ENCODE measurements at places on chromosomes 16 and 17. TPM values are rescaled to one million over a fixed set of nuclear protein-coding genes. Genes with fewer than 3 reads are reported as not detected.

Gene SLFN11
- 53.5 TPM for total RNA-seq

Gene PDF
- total RNA-seq, result 25.6 TPM

GRCh38 chr17:2500446-2500845, 11.2 kb downstream of the METTL16 start:
- no peak for DNase-seq

GRCh38 chr16:28846933-28847273, 755 bp upstream of the TUFM start:
- DNase-seq, result no peak

DNA sequence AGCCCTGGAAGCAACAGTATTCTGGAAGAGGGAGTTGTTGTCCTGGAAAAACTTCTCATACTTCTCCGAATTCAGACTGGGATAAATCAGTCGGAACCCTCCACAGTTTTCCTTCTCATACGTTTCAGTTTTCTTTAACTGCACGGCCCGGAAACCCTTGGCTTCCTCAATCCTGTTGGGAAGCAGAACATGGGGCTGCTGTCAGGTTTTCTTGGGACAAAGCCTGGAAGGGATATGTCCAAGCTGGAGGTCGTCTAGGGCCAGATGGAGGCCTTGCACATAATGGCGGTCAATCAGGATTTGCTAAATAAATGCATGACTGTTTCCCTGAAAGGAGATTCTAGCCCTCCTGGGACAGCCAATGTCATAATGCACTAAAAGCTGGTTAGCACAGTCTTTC, 29.2 kb downstream of the TTLL6 start:
- DNase-seq, result no peak

DNA sequence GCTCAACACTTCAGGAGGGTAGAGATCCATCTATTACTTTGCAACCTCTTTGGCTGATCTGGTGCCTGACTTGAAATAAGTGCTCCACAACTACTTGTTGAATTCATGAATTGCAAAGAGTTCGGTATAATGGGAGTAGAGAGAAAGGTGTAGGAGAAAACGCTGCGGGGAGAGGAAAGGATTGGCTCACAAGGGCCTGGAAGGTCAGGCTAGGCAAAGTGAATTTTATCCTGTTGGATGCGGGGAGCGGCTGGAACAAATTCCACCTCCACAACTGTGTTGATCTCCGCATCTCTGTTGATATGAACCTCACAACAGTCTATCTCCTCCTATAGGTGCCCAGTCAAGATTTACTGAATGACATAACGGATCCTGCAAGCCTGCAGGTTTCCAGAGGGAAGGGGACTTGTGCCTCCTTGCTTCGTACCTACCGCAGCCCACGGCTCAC, 684 bp downstream of the SLX4 start:
- no peak for DNase-seq

GRCh38 chr16:55145771-55146603, 178.0 kb upstream of the IRX6 start:
- no peak for DNase-seq

DNA sequence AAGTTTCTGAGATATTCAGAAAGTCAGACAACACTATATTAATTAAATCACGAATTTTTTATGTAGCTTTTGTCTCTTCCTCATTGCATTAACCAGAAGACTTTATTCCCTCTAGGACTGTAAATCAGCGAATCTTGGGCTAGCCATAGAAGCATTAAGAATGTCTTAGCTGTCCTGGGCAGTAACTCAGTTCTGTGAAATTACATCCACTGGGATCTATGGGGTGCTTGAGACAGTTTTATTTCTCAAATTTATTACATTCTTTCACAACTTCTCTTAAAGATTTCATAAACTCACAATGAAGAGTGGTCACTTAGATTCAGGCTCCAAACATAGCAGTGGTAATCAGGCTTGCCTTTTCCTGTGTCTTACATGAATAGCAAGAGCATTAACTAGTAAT, 1153.4 kb downstream of the CDH8 start:
- no peak for DNase-seq

Gene SSTR5
- 3.0 TPM for total RNA-seq

DNA sequence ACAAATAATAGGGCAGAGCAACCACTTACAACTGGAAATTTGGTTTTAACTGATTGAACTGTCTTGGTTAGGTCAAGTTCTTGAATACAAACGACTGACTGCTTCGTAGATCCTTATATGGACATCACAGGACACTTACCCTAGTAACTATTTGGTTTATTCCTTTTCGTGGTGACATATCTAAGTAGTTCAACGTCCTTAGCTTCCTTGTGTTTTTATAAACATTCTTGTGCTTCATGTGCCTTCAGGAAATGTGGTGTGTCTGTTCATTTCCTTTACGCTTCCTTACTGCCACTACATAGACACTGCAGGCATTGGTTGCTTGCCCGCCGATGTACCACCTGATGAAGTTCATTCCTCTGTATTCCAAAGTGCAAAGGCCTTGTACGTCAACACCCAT, 59.3 kb downstream of the USP10 start:
- DNase-seq, result no peak

Gene ZFHX3
- total RNA-seq, result 70.1 TPM

Data from thoracic aorta (tissue), 2 donors.